ENCODE measurements at places on chromosomes 4 and X. TPM values are rescaled to one million over a fixed set of nuclear protein-coding genes. Genes with fewer than 3 reads are reported as not detected.

DNA sequence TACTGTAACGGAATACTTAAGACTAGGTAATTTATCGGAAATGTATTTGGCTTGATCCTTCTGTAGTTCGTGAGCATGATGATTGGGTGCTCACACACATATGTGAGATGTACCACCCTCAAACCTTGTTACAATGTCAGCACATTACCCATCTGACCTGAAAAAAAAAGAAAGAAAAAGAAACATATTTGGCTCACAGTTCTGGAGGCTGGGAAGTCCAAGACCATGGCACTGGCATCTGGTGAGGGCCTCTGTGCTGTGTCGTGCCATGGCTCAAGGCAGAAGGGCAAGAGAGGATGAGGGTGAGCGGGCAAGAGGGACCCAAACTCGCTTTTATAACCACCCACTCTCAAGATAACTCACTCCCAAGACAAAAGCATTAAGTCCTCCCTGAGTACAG lies 7.0 kb upstream of the CLDN24 start:
- no peak for DNase-seq

DNA sequence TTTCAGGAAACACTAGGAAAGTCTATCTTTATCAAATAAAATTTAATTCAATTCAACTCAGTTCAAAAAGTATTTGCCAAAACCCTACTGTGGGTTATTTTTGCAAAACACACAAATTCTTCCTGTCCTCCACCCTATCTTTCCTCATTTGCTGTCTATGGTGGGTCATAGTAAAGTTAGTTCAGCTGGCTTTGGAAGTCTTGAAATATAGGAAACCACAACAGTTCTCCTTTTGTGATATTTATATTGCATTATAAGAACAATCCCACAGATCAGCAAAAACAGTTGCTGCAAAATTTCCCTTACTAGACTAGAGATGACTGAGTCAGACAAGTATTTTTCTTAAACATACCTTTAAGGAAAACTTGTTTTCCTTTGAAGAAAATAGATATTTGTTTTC lies 22.2 kb downstream of the CYBB start:
- DNase-seq = no peak

ARSH gene
- total RNA-seq = not detected

GRCh38 chrX:69123481-69123880 lies 41.8 kb downstream of the PJA1 start:
- DNase-seq = no peak

GRCh38 chrX:72392042-72392441 lies 86.3 kb upstream of the CITED1 start:
- no peak for DNase-seq

MAGIX gene
- total RNA-seq = 1.8 TPM

HERC3 gene
- total RNA-seq = 2.8 TPM

GRCh38 chr4:108029016-108029720 lies 39.5 kb downstream of the HADH start:
- DNase-seq = no peak

FDCSP gene
- not detected for total RNA-seq

DNA sequence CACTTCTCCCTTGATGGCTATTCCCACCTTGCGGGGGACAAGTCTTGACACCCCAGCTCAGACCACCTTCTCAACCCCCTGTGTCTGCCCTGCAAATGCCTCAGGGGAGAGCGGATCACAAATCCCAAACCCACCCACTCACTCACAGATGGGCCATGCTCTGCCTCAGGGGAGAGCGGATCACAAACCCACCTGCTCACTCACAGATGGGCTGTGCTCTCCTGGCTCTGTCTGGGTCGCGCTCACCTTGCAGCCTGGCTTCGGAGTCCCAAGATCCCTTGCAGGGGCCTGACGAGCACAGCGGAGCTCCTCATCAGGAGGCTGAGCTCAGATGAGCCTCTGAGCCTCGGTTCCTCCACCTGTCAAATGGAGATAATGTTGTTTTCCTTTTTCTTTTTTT lies 38.6 kb downstream of the HTRA3 start:
- no peak for DNase-seq

DNA sequence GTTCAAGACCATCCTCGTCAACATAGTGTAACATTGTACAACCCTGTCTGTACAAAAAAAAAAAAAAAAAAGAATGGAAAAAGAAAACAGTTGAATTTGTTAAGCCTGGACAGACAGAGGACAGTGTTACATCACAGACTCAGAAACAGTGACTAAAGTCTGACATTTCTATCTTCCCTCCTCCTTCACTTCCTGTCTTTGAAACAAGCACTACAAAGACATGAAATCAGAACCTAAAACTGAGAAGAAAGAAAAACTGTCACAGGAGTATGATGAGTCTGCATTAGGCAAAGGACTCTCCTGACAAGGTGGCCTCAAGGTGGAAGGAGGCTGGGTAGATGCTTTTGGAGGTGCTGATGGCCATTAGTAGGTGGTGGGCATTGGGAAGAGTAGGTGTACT lies 126.7 kb downstream of the RBM47 start:
- no peak for DNase-seq

- DNase-seq = no peak
Measured at GRCh38 chrX:65866146-65866545, 173.7 kb downstream of the VSIG4 start.

DNA sequence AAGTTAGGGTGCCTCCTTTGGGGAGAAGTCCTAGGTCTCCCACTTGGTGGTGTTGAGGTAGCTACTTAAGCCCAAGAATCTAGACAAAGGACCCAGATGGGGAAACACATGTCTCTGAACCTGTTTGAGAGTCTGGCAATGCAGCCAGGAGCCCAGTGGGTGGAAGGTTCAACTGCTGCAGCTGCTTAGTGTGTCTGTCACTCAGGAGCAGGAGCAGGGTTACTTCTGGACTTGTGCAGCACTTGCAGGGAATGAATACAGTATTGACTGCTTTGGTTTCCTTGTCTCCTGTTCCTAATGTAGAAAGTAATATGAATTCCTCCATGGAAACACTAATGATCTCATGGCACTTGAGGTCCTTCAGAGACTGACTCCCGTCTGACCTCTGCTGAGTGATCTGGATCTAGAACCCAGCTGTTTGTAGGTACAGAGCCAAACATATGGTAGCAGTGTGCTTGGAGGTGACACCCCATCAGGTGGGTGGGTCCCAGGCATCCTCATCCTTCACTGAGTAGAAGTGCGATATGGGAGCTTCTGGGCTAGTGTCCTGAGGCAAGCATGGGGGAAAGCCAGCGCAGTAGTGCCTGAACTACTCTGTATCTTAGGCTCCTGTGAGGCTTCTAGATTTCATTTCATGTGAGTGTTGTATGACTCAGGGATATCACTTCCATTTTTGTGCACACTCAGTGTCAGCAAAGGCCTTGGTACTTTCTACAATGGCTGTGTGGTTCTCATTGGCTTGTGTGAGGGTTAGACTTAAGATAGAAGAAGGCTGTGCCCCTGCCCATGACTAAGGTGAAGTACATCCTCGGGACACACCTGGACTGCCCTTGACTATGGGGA lies 85.0 kb upstream of the WDR1 start:
- no peak for DNase-seq

FRMD7 gene
- not detected for total RNA-seq

DNA sequence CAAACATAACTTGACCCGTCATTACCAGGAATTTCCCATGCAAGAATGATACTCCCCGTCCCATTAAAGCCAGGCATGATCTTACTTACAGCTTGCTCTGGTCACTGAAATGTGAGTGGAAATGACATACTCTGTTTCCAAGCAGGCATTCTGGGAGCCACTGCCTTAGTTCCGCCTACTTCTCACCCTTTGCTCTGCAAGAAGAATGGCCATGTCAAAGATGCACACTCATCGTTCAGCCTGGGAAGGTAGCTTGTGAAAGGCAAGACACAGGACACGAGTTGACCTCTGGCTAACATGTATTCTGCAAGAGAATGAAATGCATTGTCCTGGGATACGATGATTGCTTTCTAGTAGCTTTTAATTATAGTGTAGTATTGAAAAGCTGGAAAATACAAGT lies 1144.4 kb downstream of the NLGN4X start:
- no peak for DNase-seq

CDS1 gene
- 3.0 TPM for total RNA-seq
